ENCODE measurements at places on chromosomes 12 and 14.

GRCh38 chr12:105013892-105014291 is 27.8 kb downstream of the NOPCHAP1 start:
- DNase-seq: no peak

GRCh38 chr14:36243183-36243582 is 66.7 kb upstream of the PTCSC3 start:
- DNase-seq: no peak

GRCh38 chr12:93994721-93995120 is 153.7 kb upstream of the PLXNC1 start:
- DNase-seq: no peak

DNA sequence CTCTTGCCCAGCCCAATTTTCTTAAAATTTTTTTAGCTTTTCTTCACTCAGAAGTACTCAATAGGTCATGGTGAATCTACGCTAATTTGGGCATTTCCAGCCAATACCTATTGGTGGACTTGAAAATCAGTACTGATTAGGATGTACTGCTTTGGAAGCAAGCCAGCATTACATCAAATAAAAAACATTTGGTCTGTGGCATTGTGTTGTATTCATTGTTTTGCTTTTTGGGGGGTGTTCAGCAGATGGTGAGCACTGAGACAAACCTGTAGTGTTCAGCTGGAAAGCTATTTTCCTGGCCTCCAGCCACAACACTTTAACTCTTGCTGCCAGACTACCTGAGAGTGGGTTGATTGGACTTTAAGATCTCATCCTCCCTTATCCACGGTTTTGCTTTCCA is 4.0 kb downstream of the MAPKAPK5 start:
- DNase-seq: no peak

- DNase-seq: no peak
Measured at GRCh38 chr14:104201063-104201462, 62.7 kb downstream of the KIF26A start.

GRCh38 chr12:47458279-47458678 is 247.6 kb downstream of the RPAP3 start:
- no peak for DNase-seq

DNA sequence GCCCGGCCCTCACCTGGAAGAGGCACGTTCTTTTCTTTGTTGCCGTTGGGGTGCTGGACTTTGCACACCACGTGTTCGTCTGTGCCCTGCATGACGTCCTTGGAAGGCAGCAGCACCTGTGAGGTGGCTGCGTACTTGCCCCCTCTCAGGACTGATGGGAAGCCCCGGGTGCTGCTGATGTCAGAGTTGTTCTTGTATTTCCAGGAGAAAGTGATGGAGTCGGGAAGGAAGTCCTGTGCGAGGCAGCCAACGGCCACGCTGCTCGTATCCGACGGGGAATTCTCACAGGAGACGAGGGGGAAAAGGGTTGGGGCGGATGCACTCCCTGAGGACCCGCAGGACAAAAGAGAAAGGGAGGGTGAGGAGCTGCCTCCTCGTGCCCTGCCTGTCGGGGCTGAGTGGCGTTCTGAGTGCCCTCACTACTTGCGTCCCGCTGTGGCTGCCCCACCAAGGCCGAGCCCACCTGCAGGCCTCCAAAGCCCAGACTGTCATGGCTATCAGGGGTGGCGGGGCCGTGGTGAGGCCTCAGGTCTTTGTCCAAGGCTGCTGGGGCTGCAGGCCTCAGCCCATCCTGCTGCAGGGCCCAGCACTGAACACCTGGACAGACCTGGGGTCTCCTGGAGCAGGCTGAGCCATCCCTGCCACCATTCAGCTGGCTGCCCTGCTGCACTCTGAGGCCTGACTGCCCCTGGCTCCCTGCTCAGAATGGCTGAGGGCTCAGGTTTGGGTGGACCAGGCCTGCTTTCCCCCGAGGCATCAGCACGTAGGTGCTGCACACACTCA is 329.7 kb downstream of the TMEM121 start:
- DNase-seq: no peak

- no peak for DNase-seq
Measured at GRCh38 chr14:68295316-68295816, 475.8 kb downstream of the RAD51B start.

Data from stimulated activated CD4-positive, alpha-beta T cell treated with anti-CD3 and anti-CD28 coated beads, TNF-alpha, amount 100 ng/mL, for 48 hours (primary cell).